ENCODE measurements at places on chromosomes 3 and 15. TPM values are rescaled to one million over a fixed set of nuclear protein-coding genes. Genes with fewer than 3 reads are reported as not detected.

DNA sequence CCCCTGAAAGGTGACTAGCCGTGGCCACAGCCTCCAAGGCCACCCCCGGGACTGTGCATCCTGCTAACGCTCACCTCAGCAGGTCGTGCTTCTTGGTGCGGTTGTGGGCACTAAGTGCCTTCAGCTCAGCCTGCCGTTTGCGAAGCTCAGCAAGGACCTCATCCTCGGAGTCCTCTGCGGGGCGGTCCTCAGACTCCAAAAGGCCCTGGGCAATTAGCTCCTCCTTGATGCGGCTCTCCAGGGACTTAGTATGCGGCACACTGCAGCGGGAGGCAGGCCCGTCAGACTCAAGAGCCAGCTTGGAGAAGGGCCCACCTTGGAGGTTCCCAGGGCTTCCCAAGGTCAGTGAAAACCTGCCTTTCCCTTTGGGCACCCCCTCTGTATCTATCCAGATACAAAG lies 8.3 kb downstream of the TADA3 start:
- no peak for DNase-seq

DNA sequence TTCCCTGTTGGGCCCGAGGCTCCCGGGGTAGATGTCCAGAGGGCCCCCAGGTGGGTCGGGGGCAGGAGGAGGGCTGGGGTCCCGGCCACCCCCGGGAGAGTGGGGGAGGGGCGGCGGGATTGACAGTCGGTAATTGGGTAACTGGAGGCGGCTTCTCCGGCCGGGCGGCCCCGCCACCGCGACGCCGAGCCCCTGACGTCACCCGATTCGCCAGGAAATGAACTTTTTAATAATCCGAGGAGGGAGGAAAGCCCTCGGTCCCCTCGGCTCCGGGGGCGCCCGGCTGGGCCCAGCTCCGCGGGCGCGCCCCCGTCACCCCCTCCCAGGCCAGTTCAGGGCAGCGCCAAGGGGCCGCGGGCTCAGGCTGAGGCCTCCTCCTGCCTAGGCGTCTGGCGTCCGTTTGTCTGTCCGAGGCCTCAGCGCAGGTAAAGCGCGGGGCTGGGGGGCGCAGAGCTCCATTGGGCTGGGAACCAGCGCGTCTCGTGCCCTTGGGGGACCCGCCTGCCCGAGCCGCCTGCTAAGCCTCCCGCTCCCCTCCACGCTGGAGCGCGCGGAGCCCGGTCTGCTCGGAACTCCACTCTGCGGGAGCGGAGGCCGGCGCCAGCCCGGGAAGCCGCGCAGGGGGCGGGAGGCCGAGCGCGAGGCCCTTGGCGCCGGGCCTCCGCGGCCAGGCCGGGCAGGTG lies 3.9 kb downstream of the GATA2 start:
- DNase-seq, result peak; percentile 80

- DNase-seq, result no peak
Observed at GRCh38 chr3:185311991-185312390, 50.9 kb upstream of the MAP3K13 start.

GRCh38 chr3:52742418-52743041 lies 28.2 kb downstream of the NEK4 start:
- peak; percentile 26 for DNase-seq

- no peak for DNase-seq
Observed at GRCh38 chr15:79090487-79091203, at the start of gene RASGRF1. RASGRF1 (minus strand) TSS chr15:79090780; CDS start chr15:79090498, 282 bp downstream.

DNA sequence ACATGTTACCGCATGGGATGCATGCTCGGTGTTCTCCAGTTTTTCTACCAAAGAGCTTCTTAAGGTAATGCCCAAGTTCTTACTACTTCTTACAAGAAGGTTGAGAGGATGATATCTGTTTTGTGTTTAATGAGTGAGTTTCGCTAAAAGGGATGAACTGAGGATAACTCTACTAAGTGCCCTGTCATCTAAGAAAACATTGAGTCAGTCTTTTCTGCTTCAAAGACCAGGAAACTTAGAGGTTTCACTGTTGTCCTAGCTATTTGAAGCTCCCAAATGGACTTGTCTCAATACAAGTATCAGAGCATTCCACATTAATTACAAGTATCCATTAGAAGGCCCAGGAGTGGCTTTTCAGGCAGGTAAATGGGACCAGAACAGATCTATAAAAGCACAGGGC lies 296.2 kb downstream of the KBTBD8 start:
- DNase-seq, result no peak

- no peak for DNase-seq
Observed at GRCh38 chr3:45002720-45003119, 23.4 kb upstream of the CLEC3B start.

DNA sequence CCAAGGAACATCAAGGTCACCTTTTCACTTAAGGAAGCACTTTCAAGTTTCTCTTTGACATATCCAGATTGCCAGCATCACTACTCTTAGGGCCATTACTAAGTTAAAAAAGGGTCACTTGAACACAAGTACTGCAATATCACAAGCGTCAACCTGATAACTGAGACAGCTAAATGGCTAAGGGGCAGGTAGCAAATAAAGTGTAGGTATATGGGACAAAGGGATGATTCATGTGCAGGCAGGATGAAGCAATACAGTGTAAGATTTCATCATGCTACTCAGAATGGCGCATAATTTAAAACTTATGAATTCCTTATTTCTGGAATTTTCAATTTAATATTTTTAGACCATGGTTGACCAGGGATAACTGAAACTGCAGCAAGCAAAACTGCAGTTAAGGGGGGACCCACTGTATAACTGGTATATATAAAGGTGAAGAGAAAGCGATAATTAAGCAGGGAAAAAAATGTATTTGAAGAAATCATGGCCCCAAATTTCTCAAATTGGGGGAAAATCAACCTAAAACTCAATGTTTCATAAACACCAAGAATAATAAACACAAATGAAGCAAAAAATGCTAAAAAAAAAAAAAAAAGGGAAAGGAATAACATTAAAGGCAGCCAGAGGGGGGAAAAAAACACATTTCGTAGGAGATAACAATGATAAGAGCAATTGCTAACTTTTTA lies 13.1 kb downstream of the CCR1 start:
- no peak for DNase-seq

- no peak for DNase-seq
Observed at GRCh38 chr3:71554649-71555048, 28.9 kb downstream of the FOXP1 start.

GRCh38 chr3:127712881-127713771 lies 40.4 kb downstream of the ABTB1 start:
- no peak for DNase-seq

DNA sequence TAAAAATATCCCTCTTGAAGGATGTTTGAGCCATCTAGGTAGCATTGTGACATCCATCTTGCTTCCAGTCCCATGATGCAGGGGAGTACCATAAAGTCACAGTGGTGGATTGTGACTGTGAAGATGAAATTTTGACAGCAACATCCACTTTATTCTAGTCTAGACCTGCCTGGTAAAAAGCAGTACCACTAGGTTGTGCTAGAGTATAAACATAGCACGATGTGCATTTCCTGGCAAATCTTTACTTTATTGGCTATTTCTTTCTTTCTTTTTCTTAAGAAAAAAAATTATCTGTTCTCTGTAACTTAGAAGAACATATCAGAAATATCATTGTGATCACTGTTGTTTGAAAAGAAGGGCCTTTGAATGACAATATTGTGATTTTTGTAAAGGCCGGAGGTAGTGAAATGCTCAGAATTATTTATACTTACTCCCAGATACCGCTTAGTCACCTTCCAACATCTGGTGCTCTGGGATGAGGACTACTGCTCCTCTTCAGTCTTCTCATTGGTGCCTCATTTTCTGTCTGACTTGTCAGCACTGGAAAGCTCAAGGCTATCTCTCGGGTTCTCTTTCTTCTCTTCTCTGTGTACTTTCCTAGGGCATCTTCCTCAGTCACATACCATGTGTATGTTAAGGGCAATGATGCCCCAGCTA lies 35.6 kb downstream of the AGBL1 start:
- no peak for DNase-seq

GRCh38 chr3:535566-536416 lies 339.2 kb downstream of the CHL1 start:
- no peak for DNase-seq

DNA sequence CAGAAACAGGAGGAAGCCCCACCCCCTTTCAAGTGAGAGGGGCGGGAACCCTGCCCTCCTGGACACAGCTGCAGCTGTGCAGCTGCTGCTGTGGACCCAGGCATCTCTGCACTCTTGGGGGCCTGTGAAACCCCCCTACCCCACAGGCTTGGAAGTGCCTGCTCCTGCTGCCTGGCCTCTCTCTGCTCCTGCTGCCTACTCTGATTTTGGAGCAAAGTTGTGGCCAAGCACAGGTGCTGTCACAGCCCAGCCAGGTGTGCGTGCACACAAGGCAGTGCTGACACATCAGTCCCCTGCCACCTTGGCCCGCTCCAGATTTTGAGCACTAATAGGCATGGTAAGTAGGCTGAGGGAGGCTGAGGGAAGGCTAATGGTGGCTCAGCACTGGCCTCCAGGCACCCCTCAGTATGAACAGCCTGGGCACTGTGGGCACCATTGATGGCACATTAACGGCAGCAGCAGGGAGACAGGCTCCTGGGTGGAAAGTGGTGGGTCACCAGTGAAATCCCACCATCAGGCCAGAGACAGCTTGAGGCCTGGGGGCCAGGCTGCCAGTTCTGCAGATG lies 890.9 kb downstream of the GBE1 start:
- no peak for DNase-seq

DNA sequence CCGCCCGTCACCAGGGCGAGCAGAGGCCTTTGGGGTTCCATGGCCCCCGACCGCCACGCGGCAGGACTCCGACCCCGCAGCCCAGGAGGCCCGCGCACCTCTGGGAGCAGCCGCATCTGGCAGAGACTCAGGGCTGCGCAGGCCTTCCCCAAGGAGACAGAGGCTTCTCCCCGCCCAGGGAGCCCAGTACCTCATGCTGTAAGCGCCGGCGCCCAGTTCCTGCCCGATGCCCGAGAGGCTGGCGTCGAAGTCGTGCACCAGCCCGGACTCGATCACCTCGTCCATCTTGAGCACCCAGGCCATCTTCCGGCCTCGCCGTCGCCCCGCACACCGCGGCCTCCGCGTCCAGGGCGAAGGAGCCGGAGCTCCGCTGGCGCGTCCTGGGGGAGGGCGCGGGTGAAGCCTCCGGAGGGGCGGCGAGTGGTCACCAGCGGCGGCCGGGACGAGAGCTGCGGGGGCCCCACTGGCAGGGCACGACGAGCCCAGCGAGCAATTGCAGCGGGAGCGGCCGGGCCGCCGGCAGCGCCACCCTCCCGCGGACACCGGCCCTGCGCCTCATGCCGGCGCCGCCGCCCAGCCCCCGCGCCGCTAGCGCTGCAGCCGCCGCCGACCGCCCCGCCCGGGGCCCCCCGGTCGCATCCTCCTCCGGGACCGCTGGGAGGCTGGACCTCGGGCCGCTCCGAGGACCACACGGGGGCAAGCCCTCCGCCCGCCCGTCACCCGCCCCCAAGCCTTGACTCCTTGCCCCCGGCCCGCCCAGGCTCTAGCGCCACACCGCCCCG lies 468 bp downstream of the UBP1 start:
- peak; percentile 38 for DNase-seq

- DNase-seq, result peak; percentile 96
Observed at GRCh38 chr3:57974796-57975388, 33.3 kb upstream of the FLNB start.

DNA sequence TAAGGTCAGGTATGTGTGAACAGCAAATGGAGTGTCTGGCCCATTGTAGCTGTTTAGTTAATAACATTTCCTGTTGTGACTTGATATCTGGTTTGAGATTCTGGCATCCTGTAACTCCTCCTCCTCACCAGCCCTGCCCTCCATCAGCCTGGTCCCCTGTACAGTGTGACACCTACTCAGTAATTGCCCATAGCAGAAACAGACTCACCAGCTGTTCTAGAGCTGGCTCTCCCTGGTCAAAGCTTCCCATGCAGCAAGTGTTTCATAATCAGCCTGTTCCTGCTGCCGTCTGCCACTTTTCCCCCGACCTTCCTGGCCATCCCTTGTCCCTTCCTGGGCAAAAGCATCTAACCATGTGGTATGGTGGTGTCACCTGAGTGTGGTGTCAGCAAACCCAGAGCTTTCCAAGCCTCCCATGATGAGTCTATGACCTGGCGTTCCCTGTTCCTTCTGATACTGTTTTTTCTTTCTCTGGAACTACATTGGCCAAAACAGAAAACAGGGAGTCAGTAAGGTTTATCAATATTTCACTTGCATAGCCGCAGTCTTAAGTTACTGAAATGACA lies 55.4 kb downstream of the B3GALNT1 start:
- DNase-seq, result no peak

DNA sequence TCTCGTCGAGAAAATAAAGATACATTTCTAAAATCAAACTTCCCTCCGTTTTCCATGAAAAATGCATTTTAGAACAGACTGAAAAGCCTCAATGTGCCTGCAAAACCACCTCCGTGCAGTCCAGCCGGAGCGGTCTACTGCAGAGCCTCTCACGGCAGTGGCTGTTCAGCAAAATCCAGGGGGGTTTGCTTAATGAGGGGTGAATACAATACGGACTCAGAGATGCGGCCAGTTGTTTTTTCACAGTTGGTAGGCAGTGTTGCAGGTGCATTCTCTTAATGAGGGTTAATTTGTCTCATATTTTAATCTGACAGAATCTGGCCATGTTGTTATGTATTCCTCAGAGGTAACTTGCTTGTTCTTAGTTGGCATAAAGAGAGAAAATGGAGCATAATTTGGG lies 223.0 kb downstream of the EBLN2 start:
- DNase-seq, result no peak

- peak; percentile 46 for DNase-seq
Observed at GRCh38 chr3:17820275-17820674, 77.8 kb upstream of the TBC1D5 start.

- peak; percentile 9 for DNase-seq
Observed at GRCh38 chr15:80789296-80789695, 10.1 kb downstream of the CEMIP start.

DNA sequence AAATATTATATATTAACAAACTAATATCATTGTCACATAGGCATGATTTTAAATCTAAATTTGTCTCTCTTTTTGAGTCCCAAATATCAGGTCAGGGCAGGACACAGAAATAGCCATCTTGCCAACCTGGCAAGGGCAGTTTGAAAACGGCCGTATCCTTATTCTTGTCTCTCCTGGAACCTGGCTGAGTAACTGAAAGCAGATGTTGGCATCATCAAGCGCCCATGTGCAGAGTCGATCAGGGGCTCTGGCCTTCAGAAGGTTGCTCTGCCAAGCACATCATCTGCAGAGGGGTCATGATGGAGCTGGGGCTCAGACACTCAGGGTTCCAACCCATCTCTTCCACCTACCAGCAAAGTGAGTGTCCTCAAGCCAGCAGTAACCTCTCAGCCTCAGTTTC lies 55.2 kb upstream of the OCA2 start:
- DNase-seq, result no peak

- DNase-seq, result peak; percentile 44
Observed at GRCh38 chr3:45126730-45127129, 19.4 kb downstream of the CDCP1 start.

Gene EFHB
- not detected for total RNA-seq

Gene HGD
- not detected for total RNA-seq

Gene LSG1
- 70.7 TPM for total RNA-seq

Gene CILP
- not detected for total RNA-seq

Gene PDZRN3
- total RNA-seq, result 1.7 TPM

Gene CSK
- 23.8 TPM for total RNA-seq

Gene MBD4
- 48.2 TPM for total RNA-seq

Gene PAK6
- total RNA-seq, result 13.0 TPM

Gene UBAP1L
- total RNA-seq, result 0.10 TPM

Gene CFAP91
- 3.3 TPM for total RNA-seq

Gene RAMAC
- total RNA-seq, result 40.7 TPM
